Occipital lobe (tissue), 3 donors: ENCODE measurements at places on chromosomes 7 and 10. TPM values are rescaled to one million over a fixed set of nuclear protein-coding genes. Genes with fewer than 3 reads are reported as not detected.

DNA sequence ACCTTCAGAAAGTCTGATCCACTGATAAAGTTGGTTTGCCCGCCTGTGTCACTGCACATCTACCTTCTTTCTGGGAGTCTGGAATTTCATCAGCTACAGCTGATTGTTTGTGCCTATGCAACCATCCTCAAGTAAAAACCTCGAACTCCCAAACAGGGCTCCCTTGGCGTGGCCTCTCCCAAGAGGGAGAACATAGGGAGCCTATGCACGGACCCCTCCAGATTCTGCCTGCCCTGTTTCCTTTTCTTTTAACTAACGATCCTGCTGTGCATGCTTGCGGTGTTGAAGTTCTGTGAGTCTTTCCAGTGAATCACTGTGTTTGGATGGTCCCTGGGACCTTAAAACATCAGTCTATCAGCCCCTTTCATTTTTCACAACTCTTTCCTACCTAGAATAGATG is 226.9 kb upstream of the SEMA3D start:
- no peak for DNase-seq

DNA sequence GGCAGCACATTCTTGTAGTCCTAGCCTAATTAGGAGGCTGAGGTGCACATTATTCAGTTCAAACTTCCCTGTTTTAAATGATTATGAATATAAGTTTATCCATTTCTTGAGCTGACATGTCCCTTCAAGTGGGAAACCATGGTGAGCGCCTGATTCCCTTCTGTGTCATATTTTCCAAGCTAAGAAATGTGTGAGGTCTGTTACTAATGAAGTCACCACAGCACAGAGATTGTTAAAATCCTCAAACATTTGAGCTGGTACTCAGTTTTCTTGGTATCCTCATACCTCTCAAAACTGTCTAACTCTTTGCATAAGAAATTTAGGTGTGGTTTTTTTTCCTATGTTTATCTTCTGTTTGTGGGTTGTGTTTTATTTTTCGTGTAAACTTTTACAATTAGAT is 926.8 kb downstream of the GATA3 start:
- no peak for DNase-seq

- DNase-seq = no peak
Measured at GRCh38 chr10:1153805-1154351, 97.7 kb downstream of the WDR37 start.

DNA sequence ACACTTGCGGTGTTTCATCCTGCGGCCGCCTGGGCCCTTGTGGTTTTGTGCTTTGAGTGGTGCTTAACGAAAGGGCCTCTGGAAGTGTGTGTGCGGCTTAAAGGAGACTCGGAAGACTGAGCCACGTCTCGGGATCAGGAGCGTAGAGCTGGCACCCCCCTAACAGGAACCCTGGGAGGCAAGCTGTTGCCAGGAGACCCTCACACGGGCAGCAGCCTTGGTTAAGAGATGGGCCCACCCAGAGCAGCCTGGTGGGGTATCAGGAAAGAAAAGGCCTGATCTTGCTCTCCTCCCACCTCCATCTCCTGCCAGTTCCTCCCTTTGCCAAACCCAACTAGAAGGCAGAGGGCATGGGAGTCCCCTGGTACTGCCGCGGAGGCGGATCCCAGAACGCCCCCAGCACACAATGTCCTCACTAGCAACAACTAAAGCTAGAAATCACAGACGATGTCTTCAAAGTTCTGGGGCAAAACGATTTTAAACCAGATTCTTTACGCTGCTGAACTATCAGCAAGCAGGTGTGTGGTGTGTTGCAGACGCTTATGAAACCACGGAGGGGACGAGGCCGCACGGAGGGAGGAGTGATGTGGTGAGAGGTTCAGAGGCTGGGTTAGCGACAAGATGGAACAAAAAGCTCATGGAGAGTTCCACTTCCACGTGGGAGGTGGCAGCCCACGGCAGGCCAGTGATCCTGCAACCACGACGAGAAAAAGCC is 67.0 kb upstream of the INPP5A start:
- DNase-seq = no peak

DNA sequence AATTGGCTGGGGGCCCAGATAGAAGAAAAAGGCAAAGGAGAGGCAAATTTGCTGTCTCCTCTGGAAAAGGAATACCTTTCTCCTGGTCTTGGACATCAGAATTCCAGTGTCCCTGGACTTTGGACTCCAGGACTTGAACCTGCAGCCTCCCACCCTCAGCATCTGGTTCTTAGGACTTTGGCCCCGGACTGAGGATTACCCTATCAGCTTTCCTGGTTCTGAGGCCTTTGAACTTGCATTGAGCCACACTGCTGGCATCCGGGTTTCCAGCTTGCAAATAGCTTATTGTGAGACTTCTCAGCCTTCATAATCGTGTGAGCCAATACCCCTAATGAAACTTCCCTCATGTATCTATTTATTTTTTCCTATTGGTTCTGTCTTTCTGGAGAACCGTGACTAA is 68.3 kb downstream of the DNAH11 start:
- no peak for DNase-seq

DNA sequence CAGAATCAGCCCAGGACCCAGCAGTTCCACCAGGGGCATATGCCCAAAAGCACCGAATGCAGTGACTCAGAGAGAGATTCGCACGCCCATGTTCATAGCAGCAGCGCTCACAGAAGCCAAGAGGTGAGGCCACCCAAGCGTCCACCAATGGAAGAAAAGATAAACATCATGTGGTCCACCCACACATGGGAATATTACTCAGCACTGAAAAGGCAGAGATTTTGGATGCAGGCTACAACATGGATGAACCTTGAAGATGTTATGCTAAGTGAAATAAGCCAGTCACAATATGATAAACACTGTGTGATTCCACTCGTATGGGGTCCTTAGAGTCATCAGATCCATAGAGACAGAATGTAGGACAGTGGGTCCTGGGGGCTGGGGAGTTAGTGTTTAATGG is 427.4 kb downstream of the DNAJB6 start:
- DNase-seq = no peak

DNA sequence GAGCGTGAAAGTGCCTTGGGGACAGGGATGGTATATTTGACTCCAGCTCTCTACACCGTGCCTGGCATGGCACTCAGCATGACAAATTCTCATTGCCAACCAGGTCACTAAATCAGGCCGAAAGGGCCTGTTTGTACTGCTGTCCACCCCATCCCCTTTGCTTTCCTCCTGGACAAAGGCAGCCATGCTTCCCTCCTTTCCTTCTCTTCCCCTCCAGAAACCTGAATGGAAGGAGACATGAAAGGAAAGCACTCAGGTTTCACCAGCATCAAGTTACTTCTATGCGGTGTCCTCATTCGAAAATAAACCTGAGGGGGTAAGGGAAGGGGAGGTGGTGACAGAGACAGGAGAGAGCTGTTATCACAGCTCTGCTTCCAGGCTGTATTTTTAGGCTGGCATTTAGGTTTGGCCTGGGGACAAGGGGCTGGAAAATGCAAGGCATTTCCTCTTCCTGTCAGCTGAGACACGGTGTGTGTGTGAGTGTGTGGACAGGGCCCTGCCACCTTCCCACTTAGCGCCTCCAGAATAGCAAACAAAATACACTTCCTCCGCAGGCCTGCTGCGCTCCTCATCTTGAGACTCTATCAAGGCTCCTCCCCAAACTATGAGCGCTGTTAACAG is 79.9 kb upstream of the COL13A1 start:
- DNase-seq = peak; percentile 30

- DNase-seq = no peak
Measured at GRCh38 chr7:145784809-145785780, 331.5 kb upstream of the CNTNAP2 start.

- DNase-seq = no peak
Measured at GRCh38 chr10:14699482-14699881, 75.2 kb downstream of the FAM107B start.

- no peak for DNase-seq
Measured at GRCh38 chr10:60652628-60653027, 125.7 kb upstream of the CDK1 start.

DNA sequence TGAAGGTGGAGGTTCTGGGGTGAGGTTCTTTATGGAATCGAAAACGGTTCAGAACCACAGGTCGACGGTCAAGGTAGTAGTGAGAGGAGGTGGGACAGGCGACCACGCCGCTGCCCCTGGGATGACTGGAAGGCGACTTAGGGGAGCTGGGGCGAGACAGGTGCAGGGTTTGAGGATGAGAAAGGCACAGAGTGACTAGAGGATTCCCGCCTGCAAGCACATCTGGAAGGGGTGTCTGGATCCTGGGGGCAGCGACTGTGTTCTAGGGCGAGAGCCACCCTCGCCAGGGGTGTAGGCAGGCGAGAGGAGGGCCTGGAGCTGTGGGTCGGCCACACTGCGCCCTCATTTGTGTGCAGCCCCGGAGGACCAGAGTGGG is 468 bp upstream of the IRF5 start:
- DNase-seq = no peak

- DNase-seq = no peak
Measured at GRCh38 chr10:67669978-67670377, 26.0 kb downstream of the CTNNA3 start.

DNA sequence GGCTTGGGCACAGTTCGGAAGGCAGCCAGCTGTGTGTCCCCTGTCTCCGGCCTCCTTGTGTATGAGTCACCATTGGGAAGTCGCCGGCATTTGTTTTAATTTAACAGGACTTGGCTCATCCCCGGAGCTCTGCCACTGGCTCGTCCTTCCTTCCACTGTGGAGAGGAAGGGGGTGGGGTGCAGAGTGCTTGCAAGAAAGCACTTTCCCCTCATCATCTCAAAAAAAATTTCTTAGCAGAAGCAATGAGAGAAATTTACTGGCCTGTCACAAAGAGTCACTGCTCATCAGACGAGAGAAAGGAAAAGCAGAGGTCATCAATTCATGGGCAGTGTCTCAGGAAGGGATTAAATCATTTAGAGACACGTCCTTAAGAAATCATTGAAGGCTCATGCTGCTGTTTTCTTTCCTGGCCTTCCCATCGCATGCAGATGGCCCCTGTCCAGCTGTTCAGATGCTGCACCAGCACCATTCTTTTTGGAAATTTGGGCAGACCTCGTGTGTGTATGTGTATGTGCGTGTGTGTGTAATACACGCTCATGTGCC is 93.3 kb downstream of the BMS1 start:
- DNase-seq = no peak

DNA sequence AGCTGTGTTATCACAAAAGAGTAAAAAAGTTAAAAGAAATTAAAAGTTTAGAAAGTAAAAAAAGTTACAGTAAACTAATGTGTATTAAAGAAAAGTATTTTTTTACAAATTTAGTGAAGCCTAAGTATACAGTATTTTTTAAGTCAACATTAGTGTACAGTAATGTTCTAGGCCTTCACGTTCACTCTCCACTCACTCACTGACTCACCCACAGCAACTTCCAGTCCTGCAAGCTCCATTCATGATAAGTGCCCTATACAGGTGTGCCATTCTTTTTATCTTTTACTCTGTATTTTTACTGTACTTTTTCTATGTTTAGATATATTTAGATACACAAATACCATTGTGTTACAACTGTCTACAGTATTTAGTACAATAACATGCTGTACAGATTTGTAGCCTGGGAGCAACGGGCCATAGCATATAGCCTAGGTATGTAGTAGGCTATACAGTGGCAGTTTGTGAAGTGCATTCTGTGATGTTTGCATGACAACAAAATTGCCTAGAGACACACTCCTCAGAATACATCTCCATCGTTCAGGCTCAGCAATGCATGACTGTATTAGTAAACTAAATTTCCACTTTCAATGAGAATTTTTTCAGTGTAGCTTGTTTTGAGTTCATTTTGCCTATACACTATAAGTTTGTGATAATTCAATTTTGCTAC is 539.9 kb upstream of the C7orf33 start:
- DNase-seq = no peak

- DNase-seq = no peak
Measured at GRCh38 chr10:92574548-92575261, 812 bp upstream of the IDE start.

DNA sequence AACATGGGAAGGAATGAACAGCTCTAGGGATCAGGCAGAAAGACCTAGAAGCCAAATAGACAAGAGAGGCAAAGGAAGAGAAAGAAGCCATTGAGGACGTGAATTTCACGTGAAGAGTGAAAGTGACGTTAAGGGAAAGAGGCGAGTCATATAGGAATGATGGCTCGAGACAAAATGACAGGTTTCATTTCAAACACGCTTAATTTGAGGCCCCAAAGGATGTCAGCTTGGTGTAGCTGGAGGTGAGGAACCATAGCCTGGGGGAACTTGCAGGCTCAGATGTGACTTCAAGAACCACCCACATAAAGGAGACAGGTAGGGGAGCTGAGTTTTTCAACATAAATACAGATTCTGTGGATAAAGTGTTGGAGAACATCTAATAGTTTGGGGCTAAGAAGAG is 84.3 kb upstream of the ATP6V0A4 start:
- no peak for DNase-seq

- no peak for DNase-seq
Measured at GRCh38 chr10:120300513-120300912, 156.5 kb upstream of the PLPP4 start.

- DNase-seq = no peak
Measured at GRCh38 chr7:69801729-69802682, 203.7 kb downstream of the AUTS2 start.

- DNase-seq = no peak
Measured at GRCh38 chr7:69426705-69427104, 171.6 kb upstream of the AUTS2 start.

DNA sequence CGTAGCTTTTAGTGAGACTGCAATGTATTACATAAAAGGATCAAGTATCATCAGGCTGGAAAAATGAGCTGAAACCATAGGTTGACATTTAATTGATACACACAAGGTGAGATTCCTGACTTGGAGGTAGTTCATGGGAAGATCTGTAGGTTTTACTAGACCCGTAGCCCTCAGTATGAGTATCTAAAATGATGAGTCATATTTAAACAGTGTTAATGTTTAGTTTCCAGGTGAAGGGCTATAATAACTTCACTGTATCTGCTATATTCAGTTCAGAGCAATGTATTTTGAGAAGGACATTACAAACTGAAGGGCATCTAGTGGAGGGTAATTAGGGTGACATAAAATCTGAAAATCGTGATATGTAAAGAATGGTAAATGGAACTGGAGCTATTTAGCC is 35.0 kb downstream of the ENTPD1 start:
- no peak for DNase-seq

DNA sequence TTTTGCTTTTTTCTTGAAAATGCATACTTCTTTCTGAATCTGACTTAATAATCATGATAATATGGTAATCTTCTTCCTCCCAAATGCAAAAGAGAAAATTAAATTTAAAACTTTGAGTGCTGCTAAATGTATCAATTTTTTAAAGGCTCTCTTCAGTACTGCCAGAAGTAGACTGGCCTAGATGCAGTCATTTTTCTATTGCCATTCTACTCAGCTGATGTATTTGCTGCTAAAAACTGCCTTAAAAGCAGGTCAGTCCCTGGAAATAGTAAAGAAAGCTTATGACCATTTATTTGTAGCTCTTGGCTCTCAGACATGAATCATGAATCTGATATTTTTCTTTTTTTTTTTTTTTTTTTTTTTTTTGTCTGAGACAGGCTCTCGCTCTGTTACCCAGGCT is 28.5 kb downstream of the NAPEPLD start:
- no peak for DNase-seq

The TRPV5 gene
- 0.31 TPM for total RNA-seq

The DYNC1I1 gene
- 182 TPM for total RNA-seq

The CARD11 gene
- total RNA-seq = 0.31 TPM

The CYP2W1 gene
- total RNA-seq = not detected

The ANKRD61 gene
- total RNA-seq = 0.31 TPM

The PRKCQ gene
- total RNA-seq = 1.4 TPM

The HOXA5 gene
- not detected for total RNA-seq

The MMRN2 gene
- total RNA-seq = 4.8 TPM

The CYREN gene
- total RNA-seq = 15.1 TPM
